ENCODE measurements at places on chromosomes 2 and 18.

DNA sequence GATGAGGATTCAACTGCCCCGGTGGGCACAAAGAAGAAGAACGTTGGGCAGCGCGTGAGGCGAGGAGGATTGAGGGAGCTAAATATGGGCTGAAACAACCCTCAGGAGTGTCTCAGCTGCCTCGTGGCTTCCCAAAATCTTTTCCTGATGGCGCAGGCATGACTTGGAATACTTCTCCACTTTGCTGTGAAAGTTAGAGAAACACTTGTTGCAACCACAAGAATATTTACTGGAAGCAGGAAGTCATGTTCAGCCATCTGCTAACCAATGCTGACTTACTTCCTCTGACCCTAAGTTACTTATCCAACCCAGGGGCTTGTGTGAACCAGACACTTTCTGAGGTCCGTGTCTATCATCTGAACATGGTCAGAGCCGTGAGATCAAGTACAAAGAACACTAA lies 148.8 kb downstream of the ARL4C start:
- no peak for DNase-seq

DNA sequence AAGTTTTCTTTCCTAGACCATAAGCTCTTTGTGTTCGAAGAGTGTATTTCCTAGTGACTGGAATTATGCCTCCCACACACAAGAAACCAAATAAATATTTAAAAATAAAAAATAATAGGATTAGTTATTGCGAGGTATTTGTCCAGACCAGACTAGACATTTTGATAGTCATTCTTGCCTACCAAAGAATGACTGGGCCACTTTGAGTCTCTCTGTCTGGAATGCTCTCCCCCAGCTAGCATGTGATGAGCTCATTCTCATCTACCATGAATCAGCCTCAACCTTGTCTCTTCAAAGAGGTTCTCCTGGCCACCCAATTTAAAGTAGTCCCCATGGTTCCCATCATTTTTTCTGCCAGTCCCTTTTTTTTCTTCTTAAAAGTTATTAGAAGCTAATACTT lies 13.9 kb upstream of the DSC1 start:
- DNase-seq = no peak

- DNase-seq = no peak
Observed at GRCh38 chr2:239296020-239296932, 104.5 kb downstream of the HDAC4 start.

GRCh38 chr2:240391111-240392051 lies 44.1 kb upstream of the GPC1 start:
- DNase-seq = no peak

GRCh38 chr18:47593744-47594472 lies 336.6 kb downstream of the SMAD2 start:
- no peak for DNase-seq

DNA sequence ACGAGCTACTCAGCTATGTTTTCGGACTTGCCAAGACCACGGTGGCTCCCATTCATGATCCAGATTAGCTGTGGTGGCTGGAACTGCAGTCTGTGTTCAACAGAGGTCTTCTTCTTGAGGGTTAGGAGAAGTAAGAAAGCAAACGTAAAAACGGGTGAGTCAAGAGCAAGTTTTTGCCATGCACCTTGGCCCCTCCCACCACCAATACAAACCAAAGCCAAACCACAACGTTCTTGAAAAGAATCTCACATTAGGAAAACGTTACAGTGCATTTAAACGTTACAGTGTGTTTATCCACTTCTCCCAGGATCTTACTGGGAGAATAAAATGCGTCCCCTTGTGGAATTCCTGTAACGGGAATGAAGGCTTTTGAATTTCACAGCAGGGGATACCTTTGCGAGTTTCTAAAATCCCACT lies 725 bp downstream of the FBXO48 start:
- DNase-seq = no peak

- no peak for DNase-seq
Observed at GRCh38 chr2:42939411-42940206, 147.2 kb upstream of the HAAO start.

DNA sequence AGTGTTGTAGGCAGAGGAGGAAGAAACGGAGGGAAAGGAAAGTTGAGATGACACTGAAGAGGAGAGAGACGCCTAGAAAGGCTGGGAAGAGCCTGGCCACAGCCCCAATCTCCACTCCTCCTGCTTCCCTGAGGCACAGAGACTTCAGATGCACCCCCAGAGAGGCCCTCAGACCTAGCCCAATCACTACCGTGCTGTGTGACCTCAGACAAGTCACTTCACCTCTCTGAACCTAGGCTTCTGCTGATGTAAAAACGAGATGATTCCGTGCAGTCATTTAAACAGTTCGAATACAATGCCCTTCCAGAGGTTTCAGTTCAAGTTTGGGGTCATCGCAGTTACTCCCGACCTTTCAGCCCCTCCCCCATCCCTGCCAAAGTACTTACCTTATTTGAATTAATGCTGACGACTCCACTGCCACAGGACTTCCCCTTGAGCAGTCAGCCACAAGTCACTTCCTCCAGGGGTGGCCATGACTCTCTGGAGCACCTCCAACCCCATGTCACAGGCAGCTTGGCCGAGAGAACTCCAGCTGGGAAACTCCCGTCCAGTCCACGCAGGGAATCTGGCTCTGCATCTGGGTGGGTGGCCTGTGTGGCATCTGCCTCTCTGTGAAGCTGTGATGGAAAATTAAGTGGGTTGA lies 105.2 kb upstream of the ID2 start:
- DNase-seq = no peak
